ENCODE measurements at places on chromosomes 6 and 20.

DNA sequence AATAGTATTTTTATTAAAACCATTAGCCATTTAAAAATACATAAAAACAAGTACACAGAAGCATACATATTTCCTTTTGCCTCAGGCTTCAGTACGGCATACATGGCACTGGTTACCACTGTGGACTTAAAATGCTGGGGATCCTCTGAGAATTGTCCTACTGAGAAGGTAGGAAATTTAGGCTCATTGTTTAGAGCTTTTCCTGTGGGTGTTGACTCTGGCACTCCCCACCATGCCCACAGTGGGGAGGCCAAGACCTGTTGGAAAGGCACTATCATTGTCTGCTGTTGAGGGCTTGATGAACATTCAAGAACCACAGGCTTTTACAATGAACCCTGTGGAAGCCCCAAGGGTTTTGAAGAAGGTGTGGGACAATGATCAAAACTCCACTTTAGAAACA lies 473.4 kb downstream of the BTBD3 start:
- no peak for DNase-seq

GRCh38 chr20:56801971-56802755 lies 173.1 kb downstream of the TFAP2C start:
- DNase-seq = no peak

- no peak for DNase-seq
These were observed 425.1 kb upstream of the SULF2 start for GRCh38 chr20:48210111-48211027.

- DNase-seq = no peak
These were observed 156.1 kb upstream of the PTPRK start for GRCh38 chr6:128676456-128676855.

GRCh38 chr6:67252663-67253062 lies 1382.4 kb upstream of the ADGRB3 start:
- no peak for DNase-seq

GRCh38 chr20:24350923-24351368 lies 118.5 kb upstream of the SYNDIG1 start:
- DNase-seq = no peak

DNA sequence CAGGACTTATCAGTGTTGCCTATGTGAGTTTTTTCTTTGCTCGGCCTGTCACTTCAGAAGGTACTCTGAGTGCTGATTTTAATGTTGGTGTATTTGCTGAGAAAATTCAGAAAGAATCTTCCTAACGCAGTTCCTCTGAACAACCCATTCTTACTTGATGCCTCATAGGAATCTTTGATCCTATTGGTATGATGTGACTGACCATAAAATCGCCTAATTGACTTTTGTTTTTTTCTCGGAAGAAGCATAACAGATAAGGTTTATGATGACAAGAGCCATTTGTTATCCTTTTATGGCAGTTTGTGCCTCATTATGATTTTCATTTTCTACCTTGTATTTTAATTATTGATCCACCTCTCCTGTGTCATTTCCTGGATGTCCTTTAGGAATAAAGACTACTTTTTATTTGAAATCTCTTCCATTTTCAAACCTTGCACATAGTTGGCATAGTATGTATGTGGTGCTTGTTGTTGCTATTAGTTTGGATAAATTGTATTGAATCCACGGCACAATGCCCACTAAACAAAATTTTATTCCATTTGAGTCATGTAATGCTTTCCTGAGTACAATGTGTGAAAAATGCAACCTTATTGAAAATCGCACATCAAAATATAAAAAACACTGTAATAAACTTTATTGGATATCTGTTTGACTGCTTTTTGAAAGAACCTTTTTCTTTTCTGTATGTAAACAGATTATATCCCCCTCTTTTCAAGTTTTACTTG lies 37.3 kb downstream of the LRRC1 start:
- no peak for DNase-seq

DNA sequence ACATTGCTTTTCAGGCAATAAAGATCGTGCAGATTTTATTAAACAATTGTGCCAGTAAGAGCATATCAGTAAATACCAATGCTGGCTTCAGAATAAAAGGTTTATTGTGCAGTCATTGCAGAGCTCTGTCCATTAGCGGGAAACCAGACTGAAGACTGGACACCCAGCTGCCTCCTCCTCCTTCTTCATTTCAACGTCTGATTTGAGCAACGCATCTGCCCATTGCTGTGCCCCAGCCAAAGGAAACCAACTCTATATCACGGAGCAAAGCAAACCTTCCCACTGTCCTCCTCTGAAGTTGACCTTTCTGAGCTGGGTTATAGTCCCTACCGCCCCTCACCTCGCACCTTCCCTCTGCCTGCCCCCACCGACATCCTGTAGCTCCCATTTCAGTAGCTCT lies 80.8 kb downstream of the SLC22A23 start:
- no peak for DNase-seq

- DNase-seq = no peak
These were observed 635.3 kb downstream of the UTRN start for GRCh38 chr6:144920391-144920961.
